ENCODE measurements at places on chromosomes 13 and 19.

GRCh38 chr19:18014197-18014596, 6.2 kb downstream of the ARRDC2 start:
- peak; percentile 72 for DNase-seq

GRCh38 chr19:11506101-11506555, 489 bp upstream of the ZNF653 start:
- DNase-seq: no peak

GRCh38 chr13:31051999-31052398, 109.7 kb downstream of the HSPH1 start:
- no peak for DNase-seq

GRCh38 chr13:19781526-19781925, 1.2 kb downstream of the PSPC1 start:
- DNase-seq: peak; percentile 12

DNA sequence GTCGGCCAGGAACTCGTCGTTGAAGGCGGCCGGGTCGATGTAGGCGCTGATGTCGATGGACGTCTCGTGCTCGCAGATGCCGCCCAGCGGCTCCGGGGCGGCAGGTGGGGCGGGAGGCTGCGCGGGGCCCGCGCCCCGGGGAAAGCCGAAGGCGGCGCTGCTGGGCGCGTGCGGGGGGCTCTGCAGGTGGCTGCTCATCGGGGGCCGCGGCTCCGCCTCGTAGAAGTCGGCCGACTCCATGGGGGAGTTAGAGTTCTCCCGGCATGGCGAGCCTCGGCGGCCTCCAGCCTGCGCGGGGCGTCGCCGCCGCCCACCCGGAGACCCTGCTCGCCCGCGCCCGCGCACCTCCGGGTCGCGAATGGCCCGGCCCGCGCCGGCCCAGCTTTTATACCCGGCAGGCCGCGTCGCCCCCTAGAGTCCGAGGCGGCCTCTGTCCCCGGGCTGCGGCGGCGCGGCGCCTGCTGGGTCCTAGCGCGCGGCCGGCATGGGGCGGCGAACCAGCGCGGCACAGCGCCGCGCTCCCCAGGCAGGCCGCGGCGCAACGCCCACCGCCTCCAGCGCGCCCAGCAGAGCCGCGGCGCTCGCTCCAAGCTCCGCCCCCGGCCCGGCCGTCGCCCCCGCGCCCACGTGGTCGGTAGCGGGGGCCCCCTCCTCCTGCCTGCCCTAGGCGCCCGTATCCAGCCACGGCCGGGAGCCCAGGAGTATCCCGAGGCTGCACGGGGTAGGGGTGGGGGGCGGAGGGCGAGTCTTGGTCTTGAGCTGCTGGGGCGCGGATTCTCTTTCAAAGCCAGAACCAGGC, at the start of gene CEBPA:
TSS of gene CEBPA (minus strand) at position 360 of the 799 bp plus-strand sequence. CDS start at position 240, 120 bp downstream.
- DNase-seq: peak; percentile 77

- DNase-seq: no peak
These were observed 2.2 kb upstream of the FCHO1 start for GRCh38 chr19:17748884-17749638.

GRCh38 chr13:31631071-31631470, 108.3 kb upstream of the RXFP2 start:
- no peak for DNase-seq

GRCh38 chr19:51009061-51009891, 7.9 kb upstream of the KLK8 start:
- no peak for DNase-seq

GRCh38 chr13:113162783-113163685, 4.6 kb downstream of the PROZ start:
- DNase-seq: peak; percentile 28

DNA sequence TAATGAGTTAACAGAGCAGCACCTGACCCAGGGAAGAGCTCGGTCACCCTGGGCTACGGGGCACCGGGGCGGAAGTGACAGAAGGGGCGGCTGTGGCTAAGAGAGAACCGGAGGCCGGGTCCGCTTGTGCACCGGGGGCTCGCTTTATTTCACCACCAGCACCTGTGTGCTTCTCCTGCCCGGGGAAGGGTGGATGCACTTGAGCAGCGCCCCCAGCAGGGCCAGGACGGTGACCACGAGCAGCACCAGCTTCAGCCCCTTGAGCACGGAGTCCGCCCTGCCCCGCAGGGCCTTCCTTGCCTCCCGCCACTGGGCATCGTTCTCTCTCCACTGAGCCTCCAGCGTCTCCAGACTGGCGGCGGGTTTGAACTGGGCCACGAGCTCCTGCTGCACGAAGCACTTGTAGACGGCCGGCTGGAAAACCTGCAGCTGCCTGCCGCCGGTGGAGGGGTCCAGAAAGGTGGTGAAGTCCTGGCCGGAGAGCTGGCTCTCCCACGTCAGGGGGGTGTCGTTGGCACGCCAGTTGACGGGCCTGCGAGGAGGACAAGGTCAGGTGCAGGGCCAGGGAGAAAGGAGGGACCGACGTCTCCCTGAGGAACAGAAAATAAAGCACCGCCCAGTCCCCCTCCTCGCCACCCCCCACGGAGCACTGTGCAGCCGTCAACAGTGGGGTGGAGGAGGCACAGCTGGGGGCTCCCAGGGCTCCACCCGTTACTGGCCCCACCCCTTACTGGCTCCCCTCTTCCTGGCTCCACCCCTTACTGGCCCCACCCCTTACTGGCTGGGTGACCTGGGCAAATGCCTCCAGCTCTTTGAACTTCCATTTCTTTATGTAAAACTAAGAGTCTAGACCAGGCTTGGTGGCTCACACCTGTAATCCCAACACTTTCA, 3.6 kb downstream of the FAM187B start:
- DNase-seq: no peak

DNA sequence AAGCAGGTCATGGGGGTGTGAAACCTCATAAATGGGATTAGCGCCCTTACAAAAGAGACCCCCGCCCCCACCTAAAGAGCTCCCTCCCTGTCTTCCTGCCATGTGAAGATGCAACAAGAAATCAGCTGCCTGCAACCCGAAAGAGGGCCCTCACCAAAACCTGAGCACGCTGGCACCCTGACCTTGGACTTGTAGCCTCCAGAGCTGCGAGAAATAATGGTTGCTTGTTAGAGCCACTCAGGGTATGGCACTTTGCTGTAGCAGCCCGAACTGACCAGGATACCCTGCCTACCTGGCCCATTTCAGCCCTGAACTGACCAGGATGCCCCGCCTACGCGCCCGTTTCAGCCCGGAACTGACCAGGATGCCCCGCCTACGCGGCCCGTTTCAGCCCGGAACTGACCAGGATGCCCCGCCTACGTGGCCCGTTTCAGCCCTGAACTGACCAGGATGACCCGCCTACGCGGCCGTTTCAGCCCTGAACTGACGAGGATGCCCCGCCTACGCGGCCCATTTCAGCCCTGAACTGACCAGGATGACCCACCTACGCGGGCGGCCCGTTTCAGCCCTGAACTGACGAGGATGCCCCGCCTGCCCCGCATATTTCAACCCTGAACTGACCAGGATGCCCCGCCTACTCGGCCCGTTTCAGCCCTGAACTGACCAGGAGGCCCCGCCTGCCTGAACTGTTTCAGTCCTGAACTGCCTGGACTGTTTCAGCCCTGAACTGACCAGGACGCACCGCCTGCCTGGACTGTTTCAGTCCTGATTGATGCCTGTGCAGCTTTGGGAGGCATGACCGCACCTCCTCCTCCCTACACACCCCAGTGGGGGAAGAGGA, 120.0 kb downstream of the UQCRFS1 start:
- no peak for DNase-seq

GRCh38 chr13:65133094-65133493, 2097.0 kb downstream of the PCDH9 start:
- DNase-seq: no peak

DNA sequence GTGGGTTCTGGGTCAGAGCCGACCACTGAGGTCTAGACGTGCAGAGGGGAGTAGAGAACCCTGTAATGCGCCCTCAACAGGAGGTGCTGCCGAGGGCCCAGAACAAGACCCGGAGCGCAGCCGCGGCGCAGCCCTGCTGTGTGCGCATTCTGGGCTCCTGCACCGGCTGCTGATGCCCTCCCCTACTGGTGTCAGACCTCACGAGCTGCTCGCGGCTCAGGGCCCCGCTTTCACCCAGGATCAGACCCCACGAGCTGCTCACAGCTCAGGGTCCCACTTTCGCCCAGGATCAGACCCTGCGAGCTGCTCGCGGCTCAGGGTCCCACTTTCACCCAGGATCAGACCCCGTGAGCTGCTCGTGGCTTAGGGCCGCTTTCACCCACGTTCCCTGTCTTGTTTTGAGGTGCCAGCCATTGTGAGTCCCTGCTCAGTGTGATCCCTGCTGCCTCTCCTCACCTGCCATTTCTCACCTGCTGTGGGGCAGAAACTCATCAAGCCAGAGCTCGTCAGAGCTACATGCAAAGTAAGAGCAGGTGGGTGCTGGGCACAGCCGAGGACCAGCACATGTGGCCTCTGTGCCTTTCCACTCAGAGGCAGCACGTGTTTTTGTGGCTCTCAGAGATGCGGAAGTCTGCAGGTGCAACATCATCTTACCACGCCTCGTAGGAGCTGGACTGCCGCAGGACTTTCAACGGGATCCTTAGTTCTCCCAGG, 47.0 kb upstream of the C13orf46 start:
- no peak for DNase-seq

GRCh38 chr13:44770951-44771350, 194.8 kb upstream of the TSC22D1 start:
- no peak for DNase-seq

GRCh38 chr13:110301606-110302553, 5.1 kb downstream of the COL4A1 start:
- no peak for DNase-seq

- no peak for DNase-seq
These were observed 290.1 kb downstream of the HS6ST3 start for GRCh38 chr13:96379967-96380366.

DNA sequence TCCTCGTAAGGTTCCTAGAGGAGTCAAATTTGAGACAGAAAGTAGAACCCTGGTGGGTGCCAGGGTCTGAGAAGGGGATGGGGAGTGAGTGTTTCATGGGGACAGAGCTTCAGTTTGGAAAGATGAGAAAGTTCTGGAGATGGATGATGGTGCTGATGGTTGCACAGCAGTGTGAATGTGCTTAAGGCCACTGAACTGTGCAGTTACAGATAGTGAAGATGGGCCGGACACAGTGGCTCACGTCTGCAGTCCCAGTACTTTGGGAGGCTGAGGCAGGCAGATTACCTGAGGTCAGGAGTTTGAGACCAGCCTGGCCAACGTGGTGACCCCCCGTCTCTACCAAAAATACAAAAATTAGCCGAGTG, 917 bp downstream of the SPC24 start:
- no peak for DNase-seq

DNA sequence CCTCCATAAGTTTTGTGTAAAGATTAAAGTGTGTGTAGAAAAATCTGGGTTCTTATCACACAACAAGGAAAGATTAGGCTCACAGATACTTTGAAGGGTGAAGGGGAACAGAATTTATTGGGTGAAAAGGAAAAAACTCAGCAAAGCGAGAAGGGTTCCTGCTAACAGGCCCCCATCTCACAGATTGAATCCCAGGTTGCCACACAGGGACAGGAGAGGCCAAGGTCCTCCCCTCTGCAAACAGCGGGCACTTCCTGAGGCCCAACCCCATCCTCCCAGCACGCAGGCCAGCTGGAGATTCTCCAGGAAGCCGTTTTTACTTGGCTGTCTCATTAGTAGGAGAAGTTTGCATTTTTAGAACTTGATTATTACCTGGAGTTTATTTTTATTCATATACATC, 15.2 kb upstream of the ERCC5 start:
- DNase-seq: no peak

DNA sequence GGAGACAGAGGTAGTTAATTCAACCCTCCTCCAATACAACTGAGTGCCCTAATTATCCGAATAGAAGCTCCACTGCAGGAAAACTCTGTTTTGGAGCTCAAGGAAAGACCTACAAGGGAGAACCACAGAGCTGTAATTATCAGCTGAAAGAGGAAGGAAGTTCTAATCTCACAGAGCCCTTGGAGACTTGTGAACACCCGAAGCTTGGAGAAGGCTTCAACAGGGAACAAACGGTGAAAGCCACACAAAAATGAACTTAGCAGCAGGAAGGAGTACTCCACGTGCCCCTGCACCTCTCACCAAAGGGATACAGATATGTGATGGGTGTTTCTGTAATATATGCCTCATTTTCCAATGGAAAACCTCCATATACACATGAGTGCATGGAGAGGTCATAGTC, 61.1 kb downstream of the IRS2 start:
- no peak for DNase-seq

GRCh38 chr19:33235996-33236350, 10.3 kb upstream of the SLC7A10 start:
- no peak for DNase-seq

DNA sequence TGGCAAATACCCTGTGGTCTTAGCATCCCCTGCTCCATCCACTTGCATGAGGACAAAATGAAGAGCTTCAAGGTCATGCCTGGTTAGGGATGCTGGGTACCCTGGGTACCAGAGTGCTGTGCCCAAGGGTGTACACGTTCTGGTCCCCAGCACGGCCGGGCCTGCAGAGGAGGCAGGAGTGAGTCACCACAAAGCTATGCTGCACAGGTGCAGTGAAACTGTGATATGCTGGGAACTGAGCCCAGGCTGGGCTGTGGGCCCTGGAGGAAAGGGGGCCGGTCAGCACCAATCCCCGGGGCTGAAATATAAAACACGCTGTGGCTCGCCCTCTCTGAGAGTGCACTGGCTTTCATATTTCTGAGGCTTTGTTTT, 95.1 kb downstream of the TSHZ3 start:
- DNase-seq: no peak

GRCh38 chr19:38304352-38304865, 358 bp downstream of the C19orf33 start:
- DNase-seq: no peak

DNA sequence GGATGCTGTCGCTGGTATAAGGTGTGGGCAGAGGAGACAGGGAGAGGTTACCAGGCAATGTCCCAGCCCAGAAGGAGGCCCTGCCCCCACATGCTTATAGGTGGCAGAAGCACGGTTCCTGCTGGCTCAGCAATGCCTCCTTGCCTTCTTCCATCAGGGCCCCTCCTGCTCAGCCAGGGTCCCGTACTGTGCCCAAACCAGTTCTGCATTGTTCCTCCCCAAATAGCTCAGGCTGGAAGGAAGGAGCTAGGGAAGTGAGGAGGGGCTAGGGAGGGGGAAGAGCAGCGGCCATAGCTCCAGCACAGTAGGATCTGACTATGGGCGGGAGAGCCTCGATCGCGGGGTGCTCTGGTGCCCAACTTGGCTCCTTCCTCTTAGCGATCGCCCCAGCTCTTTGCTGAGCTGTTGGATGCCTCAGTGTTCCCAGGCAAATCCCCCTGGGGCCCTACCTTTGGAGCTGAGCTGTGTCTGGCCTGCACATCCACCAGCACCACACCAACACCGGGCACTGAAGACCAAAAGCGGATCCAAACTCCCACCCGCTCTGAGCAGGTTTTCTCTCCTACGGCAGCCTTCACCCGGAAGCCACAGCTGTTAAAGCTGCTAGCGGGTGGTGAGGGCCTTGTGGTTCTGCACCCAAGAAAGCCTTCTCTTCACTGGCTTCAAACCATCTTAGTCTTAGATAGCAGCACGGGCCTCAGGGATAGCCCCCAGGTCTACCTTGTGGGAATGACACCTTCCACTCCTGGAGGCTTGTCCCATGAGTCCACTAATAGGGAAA, 32.1 kb upstream of the PEPD start:
- no peak for DNase-seq

- no peak for DNase-seq
These were observed 1002.7 kb upstream of the PCDH20 start for GRCh38 chr13:62418376-62418775.
